ENCODE measurements at places on chromosomes 16 and 17. TPM values are rescaled to one million over a fixed set of nuclear protein-coding genes. Genes with fewer than 3 reads are reported as not detected.
A peak's percentile ranks its signal among the peaks of the same experiment; 100 is the strongest.

- ATAC-seq = peak; percentile 41
Observed at GRCh38 chr16:84795329-84796053, 24.3 kb upstream of the CRISPLD2 start.

DNA sequence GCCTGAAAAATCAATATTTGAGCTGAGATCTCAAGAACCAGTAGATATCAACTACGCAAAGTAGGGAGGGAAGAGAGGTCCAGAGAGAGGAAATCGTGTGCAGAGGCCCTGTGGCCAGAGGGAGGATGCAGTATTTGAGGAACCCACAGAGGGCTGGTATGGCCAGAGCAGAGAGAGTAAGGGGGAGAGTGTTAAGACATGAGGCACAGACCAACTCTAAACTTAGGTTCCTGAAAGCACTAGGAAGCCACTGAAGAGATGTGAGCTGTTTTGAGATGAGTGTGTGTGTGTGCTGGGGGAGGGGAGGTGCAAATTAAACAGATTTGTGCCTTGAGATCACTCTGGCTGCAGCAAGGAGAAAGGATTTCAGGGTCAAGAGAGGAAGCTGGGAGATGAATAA lies 10.9 kb downstream of the SLC13A2 start:
- no peak for ATAC-seq

HCRT gene
- not detected for total RNA-seq

DNA sequence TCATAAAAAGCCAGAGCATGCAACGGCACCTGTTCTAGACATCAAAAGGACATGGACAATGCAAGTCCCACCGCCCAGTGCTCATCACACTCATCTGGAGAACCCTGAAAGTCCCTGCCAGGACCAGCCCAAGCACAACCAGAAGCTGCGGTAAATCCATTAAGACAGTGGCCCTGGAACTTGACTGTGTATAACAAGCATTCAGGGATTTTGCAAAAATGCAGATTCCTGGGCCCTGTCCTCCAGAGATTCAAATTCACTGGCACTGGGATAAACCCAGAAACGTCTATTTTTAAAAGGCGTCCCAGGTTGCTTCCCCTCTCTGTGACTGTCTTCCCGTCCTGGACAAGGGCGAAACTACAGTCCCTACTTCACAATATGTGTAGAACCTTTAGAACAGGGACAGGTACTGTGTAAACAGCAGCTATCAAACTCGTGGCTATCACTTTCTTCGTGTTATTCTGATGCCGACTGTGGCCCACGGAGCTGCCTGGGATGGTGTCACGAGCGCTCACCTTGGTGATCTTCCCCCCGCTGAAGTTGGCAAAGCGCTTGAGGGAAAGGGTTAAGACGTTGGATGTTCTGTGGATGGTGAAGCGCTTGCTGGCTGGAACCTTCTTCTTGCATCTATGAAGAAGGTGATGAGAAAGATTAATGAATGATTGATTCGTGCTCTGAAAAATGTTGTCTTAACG lies 22.3 kb downstream of the USP36 start:
- no peak for ATAC-seq

GRCh38 chr16:11030990-11031510 lies 86.7 kb downstream of the CLEC16A start:
- no peak for ATAC-seq

DNA sequence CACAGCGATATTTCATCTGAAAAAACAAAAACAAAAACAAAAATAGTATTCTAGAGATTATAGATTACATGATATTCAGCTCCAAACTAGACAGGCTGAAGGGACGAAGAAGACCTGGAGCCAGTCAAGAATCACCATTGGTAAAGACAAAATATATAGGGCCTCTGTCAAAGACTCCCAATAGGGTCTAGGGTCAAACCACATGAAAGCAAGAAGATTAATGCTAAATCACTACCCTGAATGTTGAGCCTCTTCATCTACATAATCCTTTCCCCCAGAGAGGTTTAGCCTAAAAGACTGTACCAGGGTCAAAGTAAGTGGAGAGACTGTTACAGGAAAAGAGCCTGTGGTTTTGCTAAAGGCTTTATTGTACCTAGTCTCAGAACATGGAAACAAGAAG lies 10.8 kb upstream of the NME1 start:
- ATAC-seq = no peak

DNA sequence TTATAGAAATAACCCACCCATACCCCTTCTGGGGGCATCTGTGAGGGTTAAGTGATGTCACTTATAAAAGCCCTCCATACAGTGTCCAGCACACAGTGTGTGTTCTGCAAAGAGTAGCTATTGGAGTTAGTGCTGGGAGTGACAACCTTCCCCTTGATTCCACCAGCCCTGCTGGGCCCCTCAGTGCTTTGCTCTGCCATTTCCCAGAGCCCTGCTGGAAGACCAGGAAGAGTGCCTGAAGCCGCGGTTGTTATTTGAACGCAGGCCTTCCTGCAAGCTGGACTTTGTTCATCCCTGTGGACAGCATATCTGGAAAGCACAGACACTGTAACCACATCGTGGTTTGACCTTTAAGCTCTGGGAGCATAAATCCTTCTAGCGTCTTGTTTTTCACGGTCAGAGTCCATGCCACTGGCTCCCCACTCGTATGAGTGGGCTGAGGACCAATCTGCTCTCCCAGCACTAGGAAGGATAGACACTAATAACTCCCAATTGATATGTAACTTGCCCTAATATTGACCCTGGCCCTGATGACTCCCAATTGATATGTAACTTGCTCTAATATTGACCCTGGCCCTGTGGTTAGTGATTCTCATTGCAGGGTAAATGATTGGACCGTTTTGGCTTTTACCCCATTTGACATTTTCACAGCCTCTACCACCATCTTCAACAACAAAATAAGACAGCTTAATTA lies 297.1 kb upstream of the MAF start:
- no peak for ATAC-seq

NECAB2 gene
- total RNA-seq = not detected

RRAD gene
- 59.1 TPM for total RNA-seq

DNA sequence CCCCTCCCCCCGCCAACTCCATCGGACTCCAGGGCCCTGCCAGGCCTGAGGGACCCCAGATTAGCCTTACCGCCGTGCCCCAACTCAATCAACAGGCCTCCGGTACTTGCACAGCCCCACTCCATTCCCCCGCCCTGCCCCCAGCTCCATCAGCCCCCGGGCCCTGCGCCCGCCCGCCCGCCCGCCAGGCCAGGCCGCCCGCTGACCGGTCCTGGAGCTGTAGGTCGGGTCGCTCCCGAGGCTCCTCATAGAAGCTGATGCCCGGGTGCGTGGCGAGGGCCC lies 308 bp downstream of the GTF3C1 start:
- ATAC-seq = peak; percentile 33

- ATAC-seq = no peak
Observed at GRCh38 chr16:67399749-67400704, 6.7 kb upstream of the TPPP3 start.

ATXN1L gene
- 12.5 TPM for total RNA-seq

DNA sequence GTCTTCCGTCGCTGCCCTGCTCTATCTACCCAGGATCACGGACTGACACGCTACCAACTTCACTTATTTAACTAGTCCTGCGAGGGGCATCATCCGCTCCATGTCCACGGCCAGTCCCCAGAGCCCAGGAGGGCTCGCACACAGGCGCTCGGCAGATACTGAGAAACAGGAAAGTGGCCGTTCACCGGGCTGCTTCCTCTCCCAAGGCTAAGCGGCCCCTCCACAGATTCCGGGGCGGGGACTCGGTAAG lies 388 bp downstream of the OXLD1 start:
- ATAC-seq = peak; percentile 9

- ATAC-seq = no peak
Observed at GRCh38 chr16:73025856-73026210, 22.1 kb downstream of the ZFHX3 start.

CCL7 gene
- total RNA-seq = not detected

DNA sequence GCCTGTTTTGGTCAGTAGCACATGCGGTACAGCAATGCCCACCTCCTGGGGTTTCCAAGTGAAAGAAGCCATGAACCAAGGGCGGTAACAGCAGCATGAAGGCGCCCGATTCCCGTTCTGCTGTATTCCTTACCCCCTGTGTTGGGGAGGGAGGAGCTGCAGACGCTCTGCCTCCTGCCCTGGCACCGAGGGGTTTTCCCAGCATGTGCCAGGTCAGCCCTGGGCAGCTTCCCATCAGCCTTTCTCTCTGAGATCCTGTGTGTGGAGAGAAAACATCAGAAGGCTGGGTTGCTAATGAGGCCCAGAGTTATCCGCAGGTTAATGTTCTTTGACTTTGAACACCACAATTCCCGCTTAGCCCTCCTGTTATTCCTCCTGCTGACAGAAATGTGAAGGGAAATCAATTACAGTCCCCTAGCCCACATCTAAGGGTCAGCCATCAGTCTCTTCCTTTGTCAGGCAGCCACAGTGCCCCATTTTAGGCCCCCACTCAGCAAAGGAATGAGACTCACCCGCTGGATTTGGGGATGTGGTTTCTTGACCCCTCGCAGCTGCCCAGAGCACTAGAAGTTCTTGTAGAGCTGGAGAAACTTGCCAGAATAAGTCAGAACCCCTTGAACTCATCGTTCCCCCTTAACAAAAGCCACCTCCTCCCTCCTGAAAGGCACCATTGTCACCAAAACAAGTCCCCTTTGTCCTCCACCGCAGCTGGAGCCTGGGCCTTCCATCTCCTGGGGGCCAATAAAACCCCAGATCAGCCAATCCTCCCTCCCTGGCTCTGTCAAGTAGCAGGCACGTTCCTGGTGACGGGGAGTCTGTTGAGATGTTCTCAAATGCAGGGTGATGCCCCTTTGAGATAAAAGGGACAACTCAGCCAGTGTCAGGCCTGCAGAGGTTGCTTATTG lies 168.5 kb downstream of the KATNIP start:
- ATAC-seq = no peak

- peak; percentile 63 for ATAC-seq
Observed at GRCh38 chr16:19330841-19331397, 45.4 kb downstream of the CLEC19A start.

- peak; percentile 19 for ATAC-seq
Observed at GRCh38 chr17:39665642-39666224, 584 bp downstream of the TCAP start.

NME4 gene
- total RNA-seq = 25.3 TPM

- ATAC-seq = no peak
Observed at GRCh38 chr16:55839115-55839514, 6.2 kb upstream of the CES1 start.

EPN3 gene
- 38.5 TPM for total RNA-seq

DNA sequence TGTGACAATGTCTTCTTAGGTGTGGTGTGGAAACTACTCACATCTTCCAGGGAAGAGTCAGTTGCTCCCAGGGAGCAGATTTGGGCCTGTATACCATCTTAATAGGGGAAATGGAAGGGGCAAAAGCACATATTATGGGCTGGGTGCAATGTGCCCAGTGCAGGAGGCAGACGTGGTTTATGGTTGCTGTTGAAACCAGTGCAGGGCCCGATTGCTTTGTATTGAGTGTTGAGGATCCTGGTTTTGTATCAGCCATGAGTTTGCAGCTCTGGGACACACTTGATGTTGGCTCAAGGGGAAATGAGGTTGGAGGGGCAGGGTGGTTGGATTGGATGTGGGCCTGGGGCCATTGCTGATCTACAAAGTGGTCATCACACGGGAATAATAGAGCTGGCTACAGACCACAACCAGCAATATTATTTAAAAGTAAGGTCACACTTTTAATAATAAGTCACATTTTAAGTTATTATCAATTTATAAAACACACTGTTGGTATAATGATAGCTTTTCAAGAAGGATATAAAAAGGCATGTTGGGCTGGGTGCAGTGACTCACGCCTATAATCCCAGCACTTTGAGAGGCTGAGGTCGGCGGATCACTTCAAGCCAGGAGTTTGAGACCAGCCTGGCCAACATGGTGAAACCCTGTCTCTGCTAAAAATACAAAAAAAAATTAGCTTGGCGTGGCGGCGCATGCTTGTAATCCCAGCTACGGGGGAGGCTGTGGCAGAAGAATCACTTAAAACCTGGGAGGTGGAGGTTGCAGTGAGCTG lies 302.4 kb downstream of the SEC14L1 start:
- no peak for ATAC-seq

DNA sequence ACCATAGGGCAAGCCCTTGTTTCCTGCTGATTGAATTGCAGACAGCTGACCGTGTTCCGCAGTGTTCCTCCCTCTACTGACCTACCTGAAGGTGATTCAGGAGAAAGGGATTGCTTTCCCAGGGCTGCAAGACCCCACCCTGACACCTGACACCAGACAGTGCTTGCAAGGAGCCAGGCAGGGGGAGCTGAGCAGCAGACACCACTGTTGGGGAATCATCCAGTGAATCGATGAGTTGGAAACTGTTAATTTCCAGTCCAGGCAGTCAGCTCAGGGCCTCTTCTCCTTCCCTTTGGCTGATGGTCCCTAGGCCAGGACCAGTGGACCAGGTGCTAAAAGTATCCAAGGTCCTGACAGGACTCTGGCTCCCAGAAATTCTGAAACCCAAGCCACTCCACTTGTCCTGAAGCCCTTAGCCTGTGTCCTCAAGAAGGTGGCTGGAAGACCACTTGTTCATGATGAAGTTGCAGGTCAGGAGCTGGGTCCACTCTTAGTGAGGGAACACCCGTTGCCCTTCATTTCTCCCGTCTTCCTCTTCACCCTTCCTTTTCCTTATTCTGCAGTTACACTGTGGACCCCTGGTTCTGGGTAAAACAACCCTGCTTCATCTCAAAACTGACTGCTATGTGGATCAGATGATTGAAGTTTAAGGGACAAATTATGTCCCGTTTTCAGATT lies 9.5 kb upstream of the UNK start:
- peak; percentile 1 for ATAC-seq

- ATAC-seq = peak; percentile 40
Observed at GRCh38 chr17:45302649-45303173, 14.1 kb downstream of the MAP3K14 start.

- ATAC-seq = peak; percentile 17
Observed at GRCh38 chr16:56551796-56552738, 12.8 kb upstream of the MT4 start.

GRCh38 chr17:36862116-36862920 lies 75.0 kb upstream of the LHX1 start:
- no peak for ATAC-seq

CCL8 gene
- total RNA-seq = not detected

DNA sequence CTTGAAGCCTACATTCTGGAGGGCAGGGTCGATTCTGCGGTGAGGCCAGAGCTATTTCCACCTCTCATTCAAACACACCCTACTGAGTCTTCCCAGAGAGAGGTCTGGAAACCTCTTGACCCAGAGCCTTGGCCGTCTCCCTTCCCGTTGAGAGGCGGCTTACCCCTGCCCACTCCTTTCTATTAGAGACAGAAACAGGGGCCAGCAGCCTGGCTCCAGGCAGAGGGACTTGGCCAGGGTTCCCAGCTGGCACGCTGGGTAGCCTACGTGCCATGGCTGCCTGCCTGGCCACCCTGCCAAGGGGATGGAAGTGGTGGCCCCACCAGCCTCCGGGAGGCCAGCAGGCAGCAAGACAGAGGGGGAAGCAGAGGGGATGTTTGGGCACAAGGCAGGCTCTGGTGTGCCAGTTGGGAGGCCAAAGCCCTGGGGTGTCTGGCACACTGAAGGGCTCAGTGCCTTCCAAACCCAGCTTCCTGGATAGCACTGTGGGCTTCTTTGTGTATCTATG lies 6.0 kb downstream of the STAC2 start:
- ATAC-seq = no peak

PRRT2 gene
- total RNA-seq = not detected

OSBPL7 gene
- total RNA-seq = 1.8 TPM

KCTD2 gene
- 13.2 TPM for total RNA-seq

GRCh38 chr17:8991514-8992285 lies 26.2 kb upstream of the PIK3R5 start:
- peak; percentile 63 for ATAC-seq

FAM234A gene
- 56.4 TPM for total RNA-seq

Data from esophagus mucosa (tissue), 1 donor.